ENCODE measurements at places on chromosomes 3 and 15.

- DNase-seq, result no peak
Observed at GRCh38 chr3:133996251-133996661, 33.5 kb downstream of the SLCO2A1 start.

DNA sequence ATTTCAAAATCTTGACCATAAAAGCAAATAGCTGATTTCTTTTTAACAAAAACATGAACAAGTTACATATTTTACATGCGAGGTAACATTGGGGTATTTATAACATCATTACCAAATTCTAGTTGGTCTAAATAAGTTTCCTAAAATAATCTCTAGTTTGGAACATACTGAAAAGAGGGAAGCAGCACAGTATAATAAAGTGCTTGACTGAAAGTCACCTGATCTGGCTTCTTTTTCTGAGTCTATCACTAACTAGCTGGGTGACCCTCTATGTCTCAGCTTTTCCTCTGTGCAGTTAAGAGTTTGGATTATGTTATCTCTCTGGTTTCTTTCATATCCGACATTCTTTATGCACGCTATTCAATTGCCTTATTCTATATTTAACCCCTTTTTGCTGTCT lies 19.8 kb upstream of the CNTN4 start:
- no peak for DNase-seq

DNA sequence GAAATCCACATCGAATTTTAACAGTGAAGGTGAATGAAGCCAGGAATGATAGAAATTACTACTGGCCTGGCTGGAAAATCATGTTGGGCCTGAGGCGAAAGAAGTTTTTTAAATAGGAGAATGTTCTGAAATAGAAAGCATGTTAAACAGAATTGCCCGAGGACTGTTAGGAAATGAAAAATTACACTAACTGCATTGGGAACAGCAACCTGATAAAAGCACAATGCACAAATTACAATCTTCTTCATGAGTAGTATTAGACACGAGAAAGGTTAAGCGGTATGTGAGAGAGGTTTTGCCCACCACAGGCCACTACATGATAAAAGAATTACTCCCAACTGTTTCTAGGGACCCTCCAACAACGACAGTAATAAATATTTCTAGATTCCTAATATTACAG lies 18.9 kb downstream of the GBE1 start:
- no peak for DNase-seq

- DNase-seq, result no peak
Observed at GRCh38 chr3:100047455-100048141, 66.7 kb downstream of the FILIP1L start.

GRCh38 chr15:56749982-56750381 lies 16.7 kb upstream of the ZNF280D start:
- DNase-seq, result no peak

- no peak for DNase-seq
Observed at GRCh38 chr3:4954256-4955000, 24.8 kb upstream of the BHLHE40 start.

DNA sequence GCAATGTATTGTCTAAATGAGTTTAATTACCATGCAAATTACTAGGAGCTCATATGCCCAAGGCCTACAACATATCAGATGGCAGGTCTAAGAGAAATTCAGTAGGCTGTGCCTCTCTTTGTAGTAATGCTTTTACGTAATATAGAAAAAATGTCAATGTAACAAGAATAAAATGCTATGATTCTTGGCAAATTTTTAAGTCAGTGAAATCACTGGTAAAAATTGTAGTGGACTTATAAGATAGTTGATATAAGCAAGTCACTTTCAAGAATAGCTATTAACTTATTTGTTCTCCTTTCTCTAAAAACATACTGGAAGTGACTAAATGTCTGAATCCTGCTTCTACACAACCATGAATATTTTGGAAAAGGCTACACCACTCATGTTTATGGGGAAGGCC lies 707.8 kb downstream of the TUSC7 start:
- no peak for DNase-seq

- no peak for DNase-seq
Observed at GRCh38 chr3:16300881-16301359, 35.9 kb downstream of the OXNAD1 start.

DNA sequence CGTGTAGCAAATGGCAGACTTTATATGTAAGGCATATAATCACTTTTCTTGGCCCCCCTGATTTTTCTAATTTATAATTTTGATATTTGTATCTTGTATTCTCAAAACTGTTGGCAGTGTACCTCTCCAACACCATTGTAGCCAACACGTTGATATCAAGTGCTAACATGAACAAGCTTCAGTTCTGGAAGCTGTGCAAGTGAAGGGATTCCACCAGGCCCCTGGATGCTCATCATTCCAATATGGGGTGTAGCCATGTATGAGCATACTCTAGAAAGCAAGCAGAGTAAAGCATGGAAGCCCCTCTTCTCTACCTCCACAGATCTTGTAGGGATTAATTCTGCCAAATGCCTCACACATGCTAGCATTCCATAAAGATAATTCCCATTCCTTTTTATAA lies 211.3 kb downstream of the MYRIP start:
- no peak for DNase-seq

DNA sequence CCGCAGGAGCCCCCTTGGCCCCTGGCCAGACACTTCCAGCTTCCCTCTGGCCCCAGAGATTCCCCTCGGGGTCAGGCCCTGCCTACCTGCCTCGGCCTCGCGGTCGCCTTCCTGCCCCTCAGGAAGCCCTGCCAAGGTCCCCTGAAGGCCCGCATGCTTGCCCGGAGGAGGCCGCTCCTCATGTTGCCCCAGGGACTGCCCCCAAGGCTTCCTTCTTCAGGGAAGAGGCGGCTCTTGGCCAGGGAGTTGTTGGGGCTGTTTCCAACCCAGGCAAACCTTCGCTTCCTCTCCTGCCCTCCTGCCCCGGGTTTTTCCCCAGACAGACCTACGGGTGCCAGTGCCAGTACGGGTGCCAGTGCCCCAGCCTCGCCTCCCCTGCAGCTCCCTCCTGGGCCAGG lies 13.5 kb upstream of the MUC4 start:
- DNase-seq, result no peak

GRCh38 chr3:171676601-171677175 lies 133.6 kb downstream of the PLD1 start:
- DNase-seq, result no peak

GRCh38 chr3:141275973-141276372 lies 44.3 kb downstream of the PXYLP1 start:
- no peak for DNase-seq

DNA sequence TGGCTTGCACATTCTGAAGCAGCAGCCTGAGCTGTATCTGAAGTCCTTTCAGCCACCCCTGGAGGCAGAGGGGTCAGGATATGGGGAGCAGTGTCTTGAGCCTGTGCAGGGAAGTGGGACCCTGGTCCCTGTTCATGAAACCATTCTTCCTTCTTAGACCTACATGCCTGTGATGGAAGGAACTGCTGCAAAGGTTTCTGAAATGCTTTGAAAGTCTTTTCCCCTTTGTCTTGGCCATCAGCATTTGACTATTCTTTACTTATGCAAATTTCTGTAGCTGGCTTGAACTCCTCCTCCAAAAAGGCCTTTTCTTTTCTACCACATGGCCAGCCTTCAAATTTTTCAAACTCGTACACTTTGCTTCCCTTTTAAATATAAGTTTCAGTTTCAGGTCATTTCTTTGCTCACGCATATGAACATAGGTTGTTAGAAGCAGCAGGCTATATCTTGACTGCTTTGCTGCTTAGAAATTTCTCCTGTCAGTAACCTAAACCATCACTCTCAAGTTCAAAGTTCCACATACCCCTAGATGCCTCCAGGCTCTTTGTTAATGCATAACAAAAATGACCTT lies 62.3 kb downstream of the GALK2 start:
- no peak for DNase-seq

GRCh38 chr3:18097989-18098388 lies 327.1 kb downstream of the SATB1 start:
- DNase-seq, result no peak

GRCh38 chr3:126999383-126999782 lies 16.5 kb downstream of the PLXNA1 start:
- no peak for DNase-seq

- no peak for DNase-seq
Observed at GRCh38 chr3:174439331-174440252, 419.5 kb upstream of the NAALADL2 start.

DNA sequence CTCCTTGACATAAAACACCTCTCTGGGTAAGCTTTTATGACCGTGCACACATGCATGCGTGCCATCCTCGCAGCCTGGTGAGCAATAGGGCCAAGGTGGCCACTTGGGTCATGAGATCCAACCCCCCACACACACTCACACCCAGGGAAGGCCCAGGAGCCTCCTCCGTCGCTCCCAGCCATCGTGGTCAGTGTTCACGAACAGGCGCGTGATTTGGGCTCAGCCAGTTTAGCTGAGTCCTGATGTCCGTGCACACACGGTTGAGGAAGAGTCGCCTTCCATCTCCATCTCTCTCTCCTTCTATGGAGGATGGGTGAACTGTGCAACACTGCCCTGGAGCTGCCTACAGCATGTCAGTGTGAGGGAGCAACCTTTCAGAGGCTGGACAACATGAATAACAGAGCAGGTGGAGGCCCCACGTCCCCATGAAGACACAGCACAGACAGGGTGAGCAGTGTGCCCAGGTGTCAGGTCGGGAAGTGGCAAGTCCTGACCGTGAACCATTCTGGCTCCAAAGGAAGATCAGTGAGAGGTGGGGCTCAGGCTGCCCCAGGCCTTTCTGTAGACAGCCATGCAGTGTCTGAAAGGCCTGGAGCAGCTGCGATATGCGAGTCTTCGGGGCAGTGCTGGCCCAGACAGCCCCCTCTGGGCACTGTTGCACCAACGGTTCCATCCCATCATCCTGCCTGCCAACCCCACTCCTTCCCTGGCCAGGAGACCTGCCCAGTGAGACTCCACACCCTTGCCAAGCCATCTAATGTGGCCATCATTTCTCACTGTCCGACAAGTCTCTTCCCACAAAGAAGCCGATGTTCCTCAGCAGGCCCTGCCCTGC lies 253.4 kb downstream of the OCA2 start:
- DNase-seq, result no peak

DNA sequence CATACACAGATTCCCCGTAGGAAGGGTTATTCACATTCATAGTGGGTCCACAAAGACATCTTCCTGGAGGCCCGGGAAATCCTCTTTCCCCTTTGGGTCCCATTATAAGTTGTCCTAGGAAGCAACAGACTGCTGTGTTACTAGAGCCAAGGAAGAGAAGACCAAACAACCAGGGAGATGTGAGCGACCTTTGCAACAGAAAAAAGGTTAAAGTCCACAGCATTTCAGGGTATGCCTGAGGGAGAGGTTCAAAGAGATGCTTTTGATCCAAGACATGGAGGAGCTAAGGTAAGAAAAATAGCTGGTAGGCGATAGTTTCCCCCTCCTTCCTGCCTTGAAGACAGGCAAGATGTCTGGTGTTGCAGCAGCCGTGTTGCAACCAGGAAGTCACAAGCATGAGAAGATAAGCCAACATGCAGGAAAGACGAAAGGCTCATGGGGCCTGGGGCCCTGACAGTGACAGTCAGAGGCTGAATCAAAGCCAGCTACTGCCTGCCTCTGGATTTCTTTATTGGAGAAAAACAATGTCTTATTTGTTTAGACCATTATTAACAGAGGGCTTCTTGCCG lies 30.9 kb downstream of the EAF1 start:
- no peak for DNase-seq

GRCh38 chr15:39667382-39668127 lies 86.7 kb downstream of the THBS1 start:
- DNase-seq, result no peak

DNA sequence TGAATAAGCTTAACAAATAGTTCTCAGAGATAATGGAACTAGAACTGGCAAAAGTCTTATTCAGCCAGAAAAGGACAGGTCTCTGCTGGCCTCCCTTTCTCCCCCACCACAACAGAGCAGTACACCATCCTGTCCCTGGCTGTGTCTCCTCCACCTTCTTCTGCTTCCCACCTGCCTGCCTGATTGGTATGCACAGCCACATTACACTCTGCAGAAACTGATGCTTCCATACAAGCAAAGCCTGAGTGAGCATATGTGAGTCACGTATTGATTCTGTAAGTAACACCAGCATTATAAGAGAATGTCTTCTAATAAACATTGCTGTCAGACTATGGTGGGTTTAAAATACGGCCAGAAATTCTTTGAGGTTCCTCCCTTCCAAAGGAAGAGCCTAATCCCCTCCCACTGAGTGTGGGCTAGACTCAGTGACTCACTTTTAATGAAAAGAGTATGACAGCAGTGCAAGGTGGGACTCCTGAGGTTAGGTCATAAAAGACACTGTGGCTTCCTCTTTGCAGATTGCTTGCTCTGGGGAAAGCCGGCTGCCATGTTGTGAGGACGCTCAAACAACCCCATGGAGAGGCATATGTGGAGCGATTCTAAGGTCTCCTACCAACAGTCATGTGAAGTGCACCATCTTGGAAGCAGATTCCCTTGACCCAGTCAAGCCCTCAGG lies 44.4 kb downstream of the ANXA2 start:
- no peak for DNase-seq

DNA sequence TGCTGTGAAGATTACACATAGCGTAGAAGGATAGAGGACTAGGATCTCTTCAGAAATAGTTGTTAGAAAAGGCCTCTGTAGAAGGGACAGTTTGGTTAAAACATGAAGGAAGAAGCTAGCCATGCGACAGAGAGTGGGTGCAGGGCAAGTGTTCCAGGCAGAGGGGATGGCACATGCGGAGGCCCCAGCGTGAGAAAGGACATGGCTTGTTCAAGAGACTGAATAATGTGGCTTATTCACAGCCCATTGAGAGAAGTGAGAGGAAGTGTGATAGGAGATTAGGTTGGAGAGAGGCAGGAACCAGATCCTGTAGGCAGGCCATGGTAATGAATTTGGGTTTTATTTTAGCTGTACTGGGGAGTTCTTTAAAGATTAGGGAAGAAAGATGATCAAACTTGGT lies 56.4 kb downstream of the NEO1 start:
- no peak for DNase-seq

- DNase-seq, result no peak
Observed at GRCh38 chr3:77222701-77223100, 182.8 kb downstream of the ROBO2 start.

GRCh38 chr15:48469271-48469670 lies 138.0 kb downstream of the DUT start:
- no peak for DNase-seq

DNA sequence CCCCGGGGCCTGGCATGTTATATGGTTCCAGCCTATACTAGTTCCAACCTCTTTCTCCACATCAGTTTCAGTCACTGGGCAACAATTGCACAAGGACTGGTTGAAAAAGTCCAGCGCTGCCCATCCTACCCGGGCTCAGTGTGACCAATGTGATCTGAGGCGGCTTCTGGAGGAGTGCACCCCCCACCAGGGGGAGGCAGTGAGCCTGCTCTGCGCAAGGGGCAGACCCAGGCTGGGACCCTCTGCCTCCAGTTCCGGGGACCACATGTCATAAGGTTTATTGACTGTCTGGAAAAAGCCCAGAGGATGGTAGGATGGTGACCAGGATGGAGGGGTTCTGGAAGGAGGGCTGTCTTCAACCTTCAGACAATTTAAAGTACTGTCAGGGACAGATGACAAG lies 25.6 kb upstream of the NR2E3 start:
- no peak for DNase-seq

- DNase-seq, result no peak
Observed at GRCh38 chr15:98759277-98759676, 110.9 kb downstream of the IGF1R start.

GRCh38 chr15:99058421-99058870 lies 46.4 kb upstream of the SYNM start:
- no peak for DNase-seq

GRCh38 chr3:62374341-62375218 lies 1.2 kb upstream of the FEZF2 start:
- DNase-seq, result no peak
